ENCODE measurements at places on chromosomes 6 and 20.

- H3K27ac ChIP-seq: peak overlapping the region; percentile 93
- no peak for DNase-seq
Measured at GRCh38 chr6:128500749-128501600, 19.4 kb downstream of the PTPRK start.

GRCh38 chr20:49635866-49636265 is 67.9 kb upstream of the PTGIS start:
- peak overlapping the region; percentile 26 for H3K27ac ChIP-seq
- H3K4me3 ChIP-seq: no peak overlapping the region
- no peak for DNase-seq

DNA sequence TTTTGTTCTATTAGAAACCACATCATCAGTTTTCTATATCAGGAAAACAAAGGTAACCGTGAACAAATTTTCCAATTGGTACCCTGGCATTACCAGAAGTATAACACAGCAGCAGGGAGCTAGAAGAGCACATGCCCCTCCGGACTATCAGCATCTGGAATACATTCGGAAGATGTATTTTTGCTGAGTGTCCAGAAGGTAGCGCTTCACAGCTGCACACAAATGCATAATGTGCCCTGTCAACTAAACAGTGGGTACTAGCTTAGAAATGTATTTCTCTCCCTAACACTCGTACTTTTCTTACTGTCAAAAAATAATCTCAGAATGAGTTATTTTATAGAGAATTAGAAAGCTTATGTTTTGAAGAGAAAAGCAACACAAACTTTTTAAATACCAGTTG is 77.6 kb downstream of the HUS1B start:
- no peaks in the 10 kb centered on the region for H3K4me1 ChIP-seq
- no peaks in the 10 kb centered on the region for H3K36me3 ChIP-seq
- no peak overlapping the region for H3K4me3 ChIP-seq
- no peak overlapping the region for H3K27ac ChIP-seq
- no peaks in the 10 kb centered on the region for H3K27me3 ChIP-seq

GRCh38 chr20:34271956-34272355 is 30.7 kb downstream of the ASIP start:
- H3K4me1 ChIP-seq: peaks cover 4% of the 10 kb centered on the region
- no peaks in the 10 kb centered on the region for H3K27me3 ChIP-seq
- DNase-seq: no peak
- no peak overlapping the region for H3K27ac ChIP-seq
- H3K4me3 ChIP-seq: no peak overlapping the region

DNA sequence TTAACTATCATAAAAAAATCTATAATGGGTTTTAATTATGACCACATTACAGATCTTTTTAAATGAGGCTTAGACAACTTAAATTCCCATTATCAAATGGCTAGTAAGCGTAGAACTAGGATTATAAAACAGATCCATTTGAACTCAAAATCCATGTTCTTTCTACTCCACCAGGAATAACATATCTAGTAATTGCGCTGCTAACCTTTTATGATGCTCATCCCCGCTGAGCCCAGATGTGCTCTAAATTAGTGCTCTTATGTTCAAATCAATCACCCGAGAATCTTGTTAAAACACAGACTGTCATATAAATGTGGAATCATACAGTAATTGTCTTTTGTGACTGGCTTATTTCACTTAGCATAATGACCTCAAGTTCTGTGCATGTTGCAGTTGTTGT is 903.1 kb downstream of the PHF3 start:
- H3K27ac ChIP-seq: no peak overlapping the region
- H3K36me3 ChIP-seq: no peaks in the 10 kb centered on the region
- H3K27me3 ChIP-seq: no peaks in the 10 kb centered on the region
- H3K4me3 ChIP-seq: no peak overlapping the region

- no peak overlapping the region for H3K27ac ChIP-seq
- H3K36me3 ChIP-seq: no peaks in the 10 kb centered on the region
- H3K4me1 ChIP-seq: peaks cover 7% of the 10 kb centered on the region
- H3K4me3 ChIP-seq: no peak overlapping the region
- no peak for DNase-seq
- H3K27me3 ChIP-seq: no peaks in the 10 kb centered on the region
Measured at GRCh38 chr6:111101987-111102386, 14.7 kb downstream of the SLC16A10 start.

- no peaks in the 10 kb centered on the region for H3K27me3 ChIP-seq
- no peaks in the 10 kb centered on the region for H3K4me1 ChIP-seq
Measured at GRCh38 chr20:20229595-20229994, 138.3 kb upstream of the INSM1 start.

DNA sequence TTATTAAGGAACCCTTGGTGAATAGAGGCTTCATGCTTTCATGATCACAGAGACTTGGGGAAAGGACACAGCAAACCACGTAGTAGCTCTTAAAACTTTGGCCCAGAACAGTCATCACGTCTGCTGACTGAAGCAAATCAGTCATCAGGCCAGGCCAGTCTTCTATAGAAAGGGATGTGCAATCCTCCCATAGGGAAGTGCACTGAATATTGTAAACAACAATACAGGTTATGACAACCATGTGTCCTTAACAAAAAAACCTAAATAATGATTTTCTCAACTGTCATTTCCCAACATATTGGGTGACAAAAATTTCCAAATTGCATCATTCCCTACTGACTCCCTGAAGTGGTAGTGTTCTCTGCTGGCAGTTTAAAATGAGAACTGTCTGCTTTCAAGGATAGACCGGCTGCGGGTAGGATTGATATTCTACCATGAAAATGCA is 388.2 kb upstream of the CITED2 start:
- DNase-seq: no peak
- no peaks in the 10 kb centered on the region for H3K27me3 ChIP-seq
- no peak overlapping the region for H3K4me3 ChIP-seq

DNA sequence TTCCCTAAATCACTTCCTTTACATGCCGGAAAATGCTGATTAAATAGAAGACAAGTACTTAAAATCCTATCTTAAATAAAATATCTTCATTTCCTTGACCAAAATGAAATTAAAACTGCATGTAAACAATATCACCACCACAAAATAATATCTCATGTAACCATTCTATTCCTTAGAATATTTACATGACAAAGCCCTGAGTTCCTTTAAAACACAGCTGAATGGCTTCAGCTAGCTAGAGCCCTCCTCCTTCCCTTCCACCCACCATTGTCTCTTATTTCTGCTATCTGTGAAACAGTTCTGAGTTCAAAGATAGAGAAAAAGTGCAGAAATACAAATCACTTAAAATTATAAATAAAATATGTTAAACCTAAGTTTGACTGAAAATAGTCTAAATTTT is 103.1 kb downstream of the HIVEP2 start:
- no peak overlapping the region for H3K4me3 ChIP-seq
- no peak overlapping the region for H3K27ac ChIP-seq
- H3K36me3 ChIP-seq: no peaks in the 10 kb centered on the region
- H3K27me3 ChIP-seq: no peaks in the 10 kb centered on the region
- peaks cover 5% of the 10 kb centered on the region for H3K4me1 ChIP-seq

DNA sequence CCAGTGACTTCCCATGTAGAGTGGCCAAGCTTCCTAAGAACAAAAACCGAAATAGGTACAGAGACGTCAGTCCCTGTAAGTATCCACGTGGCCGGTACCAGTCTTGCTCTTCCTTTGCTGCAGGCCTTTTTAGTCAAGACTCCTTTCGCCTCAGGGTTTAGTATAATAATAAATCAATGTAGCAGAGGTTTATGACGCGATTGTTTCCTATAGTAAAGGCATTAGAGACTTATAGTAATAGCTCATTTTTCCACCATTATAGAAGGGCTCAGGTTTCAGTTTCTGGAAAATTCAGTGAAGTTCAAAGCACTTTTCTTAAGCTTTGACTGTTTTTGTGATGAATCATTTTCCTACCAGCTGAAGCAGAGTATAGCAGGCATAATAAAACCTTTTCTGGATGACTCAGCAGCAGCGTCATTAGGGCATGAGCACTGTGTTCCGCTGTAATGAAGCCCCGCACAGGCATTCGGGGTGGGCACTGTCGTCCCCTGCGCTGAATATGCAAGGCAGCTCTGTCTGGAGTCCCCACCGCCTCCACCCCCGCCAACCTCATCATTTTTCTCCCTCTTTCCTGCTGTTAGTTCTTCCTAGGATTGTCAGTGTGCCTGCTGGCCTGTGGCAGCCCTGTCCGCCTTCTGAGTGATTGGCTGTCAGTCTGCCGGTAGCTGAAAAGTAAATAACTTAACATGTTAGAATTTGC is 51.3 kb downstream of the PTPN1 start:
- no peak overlapping the region for H3K27ac ChIP-seq
- H3K36me3 ChIP-seq: peaks cover 12% of the 10 kb centered on the region
- no peaks in the 10 kb centered on the region for H3K27me3 ChIP-seq
- H3K4me3 ChIP-seq: no peak overlapping the region
- no peak for DNase-seq

DNA sequence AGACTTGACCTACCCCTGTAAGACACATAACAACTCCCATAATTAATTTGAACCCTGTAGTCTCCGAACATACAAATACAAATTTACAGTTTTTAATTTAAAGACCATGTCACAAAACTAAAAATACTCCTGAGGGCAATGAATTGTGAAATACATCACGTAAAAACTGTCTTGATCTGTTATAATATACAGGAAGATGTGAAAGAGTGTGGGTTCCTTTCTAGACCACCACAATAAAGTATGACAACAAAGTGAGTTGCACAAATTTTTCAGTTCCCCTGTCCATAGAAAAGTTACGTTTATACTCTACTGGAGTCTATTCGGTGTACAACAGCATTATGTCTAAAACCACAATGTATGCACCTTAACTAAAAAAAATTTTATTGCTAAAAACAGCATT is 11.0 kb upstream of the BLOC1S5 start:
- H3K36me3 ChIP-seq: no peaks in the 10 kb centered on the region
- no peaks in the 10 kb centered on the region for H3K27me3 ChIP-seq
- DNase-seq: no peak
- H3K27ac ChIP-seq: no peak overlapping the region
- H3K4me3 ChIP-seq: no peak overlapping the region

DNA sequence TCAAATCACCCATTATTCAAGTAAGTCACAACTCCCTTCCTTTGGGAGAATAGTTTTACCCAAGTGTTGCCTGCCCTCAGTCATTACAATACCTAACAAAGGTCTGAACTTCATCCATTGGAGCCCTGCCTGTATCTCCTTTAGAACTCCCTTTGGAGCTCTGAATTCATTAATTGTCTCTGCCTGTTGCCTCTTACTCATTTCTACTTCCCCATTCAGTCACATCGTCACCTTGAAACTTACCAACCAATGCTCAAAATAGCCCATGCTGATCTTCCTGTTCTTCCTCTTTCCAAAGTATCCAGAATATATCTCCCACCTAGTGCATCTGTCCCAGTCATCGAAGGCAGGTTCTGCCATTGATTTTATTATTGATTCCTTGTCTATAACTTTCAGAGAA is 120.7 kb upstream of the ADGRF1 start:
- no peak for DNase-seq
- no peaks in the 10 kb centered on the region for H3K27me3 ChIP-seq
- no peak overlapping the region for H3K4me3 ChIP-seq
- H3K36me3 ChIP-seq: no peaks in the 10 kb centered on the region
- H3K4me1 ChIP-seq: no peaks in the 10 kb centered on the region

GRCh38 chr6:46510651-46511050 is 19.4 kb upstream of the RCAN2 start:
- H3K27me3 ChIP-seq: no peaks in the 10 kb centered on the region
- H3K27ac ChIP-seq: peak overlapping the region; percentile 42
- H3K36me3 ChIP-seq: no peaks in the 10 kb centered on the region
- H3K4me1 ChIP-seq: peaks cover 27% of the 10 kb centered on the region
- no peak for DNase-seq

- H3K27me3 ChIP-seq: no peaks in the 10 kb centered on the region
- no peak overlapping the region for H3K4me3 ChIP-seq
- H3K4me1 ChIP-seq: no peaks in the 10 kb centered on the region
- no peak for DNase-seq
- no peaks in the 10 kb centered on the region for H3K36me3 ChIP-seq
Measured at GRCh38 chr6:108502832-108503231, 57.9 kb upstream of the FOXO3 start.

DNA sequence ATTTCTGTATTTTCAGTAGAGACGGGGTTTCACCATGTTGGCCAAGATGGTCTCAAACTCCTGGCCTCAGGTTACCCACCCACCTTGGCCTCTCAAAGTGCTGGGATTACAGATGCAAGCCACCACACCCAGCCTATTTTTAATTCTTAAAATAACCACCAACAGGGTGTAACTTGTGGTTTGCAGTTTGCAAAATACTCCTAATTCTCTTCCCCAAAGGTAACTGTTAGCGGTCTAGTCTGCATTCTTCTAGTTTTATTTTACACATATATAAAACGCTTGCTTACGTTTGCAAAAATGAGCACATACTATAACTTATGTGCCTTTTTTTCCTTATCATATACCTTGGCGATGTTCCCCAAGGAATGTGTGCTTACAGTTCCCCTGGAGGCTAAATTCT is 25.6 kb upstream of the CHMP4B start:
- DNase-seq: no peak
- no peaks in the 10 kb centered on the region for H3K27me3 ChIP-seq
- no peak overlapping the region for H3K4me3 ChIP-seq
- no peaks in the 10 kb centered on the region for H3K4me1 ChIP-seq
- no peak overlapping the region for H3K27ac ChIP-seq

GRCh38 chr6:5107341-5107740 is 22.2 kb downstream of the PPP1R3G start:
- no peaks in the 10 kb centered on the region for H3K36me3 ChIP-seq
- H3K4me1 ChIP-seq: no peaks in the 10 kb centered on the region
- H3K27me3 ChIP-seq: no peaks in the 10 kb centered on the region
- H3K4me3 ChIP-seq: no peak overlapping the region
- no peak overlapping the region for H3K27ac ChIP-seq
- DNase-seq: no peak

GRCh38 chr6:5086294-5086890 is 1.3 kb downstream of the PPP1R3G start:
- no peak for DNase-seq
- H3K4me1 ChIP-seq: no peaks in the 10 kb centered on the region
- peak overlapping the region; percentile 56 for H3K4me3 ChIP-seq
- no peak overlapping the region for H3K27ac ChIP-seq
- no peaks in the 10 kb centered on the region for H3K27me3 ChIP-seq

GRCh38 chr6:88135578-88136114 is 30.5 kb downstream of the CNR1 start:
- H3K4me3 ChIP-seq: no peak overlapping the region
- no peak for DNase-seq
- no peaks in the 10 kb centered on the region for H3K36me3 ChIP-seq

- H3K27ac ChIP-seq: peak overlapping the region; percentile 36
- H3K4me1 ChIP-seq: peaks cover 66% of the 10 kb centered on the region
- peak overlapping the region; percentile 18 for H3K4me3 ChIP-seq
- no peak for DNase-seq
- H3K36me3 ChIP-seq: no peaks in the 10 kb centered on the region
Measured at GRCh38 chr6:116017546-116018295, 43.0 kb downstream of the FRK start.
